ENCODE measurements at places on chromosomes 7 and 10.
A peak's percentile ranks its signal among the peaks of the same experiment; 100 is the strongest.

- ATAC-seq, result no peak
Measured at GRCh38 chr10:128280271-128280670, 154.0 kb upstream of the MKI67 start.

DNA sequence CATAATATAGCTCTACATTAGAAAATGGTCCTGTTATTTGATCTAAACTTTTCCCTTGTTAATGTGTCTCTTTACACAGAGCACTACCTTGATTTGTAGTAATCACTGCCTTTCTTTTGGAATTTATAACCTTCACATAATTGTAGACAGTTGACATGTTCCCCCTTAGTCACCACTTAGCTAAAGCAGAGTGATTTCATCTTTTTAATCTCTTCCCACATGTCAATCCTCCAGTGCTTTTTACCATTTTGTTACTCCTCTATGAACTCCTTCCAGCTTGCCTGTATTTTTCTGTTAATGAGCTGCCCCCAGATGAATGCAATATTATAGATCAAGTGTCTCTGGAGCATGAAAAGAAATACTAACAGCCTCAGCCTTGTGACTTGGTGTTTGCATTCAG, 2.6 kb upstream of the PPP1R3A start:
- ATAC-seq, result no peak

DNA sequence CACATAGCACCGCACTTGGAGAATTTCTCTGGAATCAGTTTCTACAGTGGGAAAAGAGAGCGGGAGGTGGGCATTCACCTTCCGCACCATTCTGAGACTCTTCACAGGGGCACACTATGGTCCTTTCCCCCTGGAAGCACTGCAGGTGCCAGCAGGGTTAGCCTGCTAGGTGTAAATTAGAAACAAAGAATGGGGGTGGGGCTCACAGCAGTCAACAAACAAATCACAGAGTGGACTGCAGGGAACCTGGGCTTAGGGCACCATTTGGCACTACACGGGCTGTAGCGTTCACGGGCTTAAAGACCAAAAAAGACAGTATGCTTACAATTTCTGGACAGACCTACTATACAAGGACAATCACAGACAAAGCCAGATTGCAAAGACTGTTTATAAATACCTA, 8.0 kb upstream of the PKD1L1 start:
- ATAC-seq, result no peak

DNA sequence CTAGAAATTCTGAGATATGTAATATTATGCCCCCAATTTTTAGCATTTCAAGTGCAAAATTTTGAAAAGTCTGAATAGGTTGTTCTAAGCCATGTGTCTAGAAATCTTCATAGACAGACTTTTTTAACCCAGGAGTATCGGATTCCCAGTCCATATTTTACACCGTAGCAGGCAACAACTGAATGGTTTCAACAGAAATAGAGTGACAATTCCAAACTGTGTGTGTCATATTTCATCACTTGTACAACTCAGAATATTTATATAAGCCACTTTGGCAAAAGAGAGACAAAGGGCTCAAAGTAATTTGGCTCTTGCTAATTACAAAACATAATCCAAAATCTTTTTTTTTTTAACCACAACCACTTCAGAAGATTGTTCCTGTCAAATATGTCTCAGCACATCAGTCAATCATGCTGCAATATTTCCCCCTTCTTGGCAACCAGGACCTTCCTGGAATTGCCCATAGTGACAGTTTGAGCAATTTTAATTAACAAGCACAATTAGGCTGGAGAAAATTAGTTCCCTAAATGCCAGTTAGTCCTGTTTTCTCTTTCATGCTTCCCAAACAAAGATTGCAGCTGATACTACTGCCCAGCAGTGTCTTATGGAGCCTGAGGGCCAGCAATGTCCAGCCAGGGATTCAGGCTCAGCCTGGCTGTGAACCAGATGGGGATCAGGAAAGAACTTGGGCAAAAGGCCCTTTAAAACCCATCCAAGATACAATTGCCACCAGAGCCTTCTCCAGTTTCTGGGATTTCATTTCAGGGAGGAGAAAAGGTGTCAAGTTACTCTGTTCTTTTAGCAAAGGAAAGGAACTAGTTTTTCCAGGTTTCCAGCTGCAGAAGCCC, 533.3 kb upstream of the GHITM start:
- ATAC-seq, result no peak

DNA sequence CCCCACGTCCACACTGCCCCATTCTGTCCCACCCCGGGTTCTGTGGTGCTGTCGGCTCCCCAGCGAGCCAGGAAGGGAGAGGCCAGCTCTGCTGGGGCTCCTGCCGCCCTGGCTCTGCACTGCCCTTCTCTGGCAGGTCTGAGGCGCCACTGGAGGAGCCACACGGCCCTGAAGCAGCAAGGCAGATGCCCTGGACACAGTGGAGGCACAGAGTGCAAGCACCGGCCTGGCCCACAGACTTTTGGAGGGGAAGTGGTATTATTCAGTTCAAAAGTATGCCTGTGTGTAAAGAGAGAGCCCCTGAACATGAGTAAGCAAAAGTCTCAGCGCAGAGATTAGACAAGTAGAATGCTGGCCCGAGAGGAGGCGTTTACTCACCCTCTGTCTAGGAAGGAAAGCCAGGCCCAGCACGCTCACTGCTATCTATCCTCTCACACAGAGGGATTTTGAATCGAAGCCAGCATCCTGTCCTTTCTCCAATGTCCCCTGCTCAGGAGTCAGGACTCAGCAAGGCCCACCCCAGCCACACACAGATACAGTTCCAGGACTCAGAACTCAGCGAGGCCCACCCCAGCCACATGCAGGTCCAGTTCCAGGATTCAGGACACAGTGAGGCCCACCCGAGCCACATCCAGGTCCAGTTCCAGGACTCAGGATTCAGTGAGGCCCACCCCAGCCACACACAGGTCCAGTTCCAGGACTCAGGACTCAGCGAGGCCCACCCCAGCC, 115.0 kb downstream of the EGFR start:
- ATAC-seq, result no peak

DNA sequence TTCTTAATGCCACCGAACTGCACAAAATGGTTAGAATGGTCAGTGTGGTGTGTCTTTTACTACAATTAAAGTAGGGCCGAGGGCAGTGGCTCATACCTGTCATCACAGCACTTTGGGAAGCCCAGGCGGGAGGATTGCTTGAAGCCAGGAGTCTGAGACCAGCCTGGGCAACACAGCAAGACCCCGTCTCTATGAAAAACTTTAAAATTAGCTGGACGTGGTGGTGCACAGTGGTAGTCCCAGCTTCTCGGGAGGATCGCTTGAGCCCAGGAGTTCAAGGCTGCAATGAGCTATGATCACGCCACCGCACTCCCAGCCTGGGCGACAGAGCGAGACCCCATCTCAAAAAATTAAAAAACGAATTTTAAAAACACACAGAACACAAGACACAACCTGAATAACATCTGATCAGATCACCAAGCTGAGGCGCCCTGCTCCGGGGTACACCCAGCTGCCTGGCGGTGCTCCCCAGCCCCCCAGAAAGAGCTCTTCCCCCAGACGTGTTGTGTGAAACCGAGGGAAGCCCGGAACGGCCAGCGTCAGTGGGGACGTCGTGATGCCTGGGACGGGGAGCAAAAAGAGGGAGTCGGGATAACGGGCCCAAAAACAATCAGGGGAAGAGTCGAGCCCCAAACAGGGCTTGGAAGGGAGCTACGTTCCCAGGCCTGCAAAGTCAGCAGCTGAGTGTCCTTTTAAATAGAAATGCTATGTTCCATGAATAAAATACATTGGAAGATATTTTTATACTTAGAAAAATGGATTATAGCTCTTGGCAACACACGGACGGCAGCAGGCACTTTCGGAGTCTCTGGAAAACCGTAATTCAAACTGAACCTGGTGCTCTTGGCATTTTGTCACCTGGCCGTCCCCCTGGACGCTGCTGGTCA, 80.7 kb upstream of the PDGFA start:
- no peak for ATAC-seq

GRCh38 chr7:157117796-157118195, 20.9 kb upstream of the UBE3C start:
- no peak for ATAC-seq

- no peak for ATAC-seq
Measured at GRCh38 chr10:34739915-34740314, 75.2 kb downstream of the PARD3 start.

DNA sequence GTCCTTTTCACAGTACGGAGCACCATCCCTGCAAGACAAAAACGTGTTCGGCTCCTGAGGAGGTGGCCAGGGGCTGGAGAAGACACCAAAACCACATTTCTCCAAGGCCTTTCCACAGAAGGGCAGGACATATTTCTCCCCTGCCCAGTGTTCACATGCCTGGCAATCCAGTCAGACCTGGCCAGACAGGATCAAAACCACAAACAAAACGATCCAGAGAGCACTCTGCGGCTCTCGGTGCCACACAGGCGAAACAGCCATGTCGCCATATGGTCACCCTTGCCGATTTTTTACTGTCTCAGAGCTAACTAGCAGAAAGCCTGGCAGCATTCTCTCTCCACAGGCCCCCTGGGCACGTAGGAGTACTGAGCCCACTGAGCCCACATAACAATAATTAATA, 113.0 kb downstream of the ABLIM1 start:
- ATAC-seq, result no peak

- ATAC-seq, result no peak
Measured at GRCh38 chr10:69443354-69443753, 7.9 kb upstream of the TSPAN15 start.

DNA sequence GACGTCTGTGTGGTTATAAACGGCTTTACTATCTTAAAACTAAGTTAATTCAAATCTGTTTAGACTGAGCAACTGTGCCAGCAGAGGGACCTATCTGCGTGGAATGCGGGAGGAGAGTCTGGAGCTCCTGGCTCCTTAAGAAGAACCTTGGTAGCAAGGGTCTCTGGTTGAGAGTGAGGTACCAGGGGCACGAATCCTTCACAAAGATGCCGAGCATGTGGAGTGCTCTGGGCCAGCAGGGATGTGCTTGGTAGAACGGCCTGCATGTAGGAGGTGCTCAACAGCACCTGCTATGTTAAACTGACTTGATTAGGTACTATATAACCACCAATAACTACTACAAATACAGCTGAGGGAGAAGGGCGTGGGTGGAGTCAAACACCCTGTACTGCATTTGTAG, 102.6 kb downstream of the VIPR2 start:
- no peak for ATAC-seq

DNA sequence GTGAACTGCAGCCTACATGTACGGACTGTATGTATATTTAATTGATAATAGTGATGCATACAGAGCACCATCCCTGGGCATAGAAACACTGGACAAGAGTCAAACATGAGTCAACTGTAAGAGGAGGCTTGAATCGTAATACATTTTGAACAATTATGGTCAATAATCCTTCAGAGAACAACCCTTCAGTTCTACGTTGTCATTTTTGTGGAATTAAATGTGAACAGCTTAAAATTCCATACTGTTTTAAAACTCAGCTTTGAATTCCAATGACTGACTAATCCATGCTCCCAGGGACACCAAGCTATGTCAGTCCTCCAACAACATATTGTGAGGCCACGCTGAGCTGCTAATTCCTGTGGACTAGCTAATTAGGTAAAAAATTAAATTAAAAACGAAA, 41.5 kb upstream of the KMT2E start:
- no peak for ATAC-seq

DNA sequence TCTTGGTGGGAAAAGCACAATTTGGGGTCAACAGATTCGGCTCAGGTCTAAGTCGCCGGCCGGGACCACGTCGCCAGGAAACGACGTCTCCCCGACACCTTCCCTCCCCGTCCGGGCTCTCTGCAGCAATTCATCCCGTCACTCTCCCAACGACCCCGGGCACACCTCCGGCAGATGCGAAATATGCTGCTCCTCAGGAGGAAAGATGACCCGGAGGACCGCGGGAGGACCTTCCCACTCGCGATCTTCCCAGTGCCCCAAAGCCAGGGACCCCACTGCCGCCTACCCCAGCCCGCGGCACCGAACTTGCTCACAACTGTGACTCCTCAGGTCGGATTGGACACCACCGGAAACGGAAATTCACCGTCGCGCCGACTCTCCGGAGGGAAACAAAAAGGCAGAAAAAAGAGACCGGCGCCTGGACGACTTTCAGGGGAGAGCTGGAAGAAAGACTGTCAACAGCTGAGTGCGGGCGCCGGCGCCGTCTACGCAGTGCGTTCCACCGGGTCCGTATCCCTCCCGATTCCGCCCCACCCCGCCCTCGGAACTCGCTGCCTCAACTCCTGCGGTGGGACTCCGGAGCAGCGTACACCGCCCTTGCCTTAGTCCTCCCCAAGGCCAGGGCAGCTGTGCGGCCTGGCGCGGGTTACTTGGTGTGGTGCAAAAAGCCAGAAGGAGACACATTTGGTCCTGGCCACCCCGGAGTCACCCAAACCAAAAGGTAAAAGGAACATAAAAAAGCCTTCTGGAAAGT, 13.8 kb upstream of the SEC24C start:
- peak; percentile 89 for ATAC-seq

- no peak for ATAC-seq
Measured at GRCh38 chr10:74765465-74765975, 60.9 kb upstream of the KAT6B start.

- no peak for ATAC-seq
Measured at GRCh38 chr10:45135443-45136198, 134.9 kb downstream of the ZNF22 start.

- no peak for ATAC-seq
Measured at GRCh38 chr7:121167971-121168370, 160.8 kb upstream of the WNT16 start.

DNA sequence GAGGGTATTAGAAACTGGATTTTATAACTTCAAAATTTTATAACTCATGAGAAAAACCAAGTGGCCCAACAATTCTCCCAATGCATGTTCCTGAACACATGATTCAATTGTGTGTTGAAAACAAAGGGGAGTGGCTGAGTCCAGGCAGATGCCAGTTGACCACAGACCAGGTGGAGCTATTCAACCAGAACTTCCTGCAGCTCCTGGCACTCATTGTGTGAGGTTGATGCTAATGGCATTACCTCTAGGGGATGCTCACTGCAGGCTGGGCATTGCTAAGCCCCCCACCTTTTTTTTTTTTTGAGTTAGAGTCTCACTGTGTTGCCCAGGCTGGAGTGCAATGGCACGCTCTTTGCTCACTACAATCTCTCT, 20.3 kb downstream of the MYOF start:
- no peak for ATAC-seq

DNA sequence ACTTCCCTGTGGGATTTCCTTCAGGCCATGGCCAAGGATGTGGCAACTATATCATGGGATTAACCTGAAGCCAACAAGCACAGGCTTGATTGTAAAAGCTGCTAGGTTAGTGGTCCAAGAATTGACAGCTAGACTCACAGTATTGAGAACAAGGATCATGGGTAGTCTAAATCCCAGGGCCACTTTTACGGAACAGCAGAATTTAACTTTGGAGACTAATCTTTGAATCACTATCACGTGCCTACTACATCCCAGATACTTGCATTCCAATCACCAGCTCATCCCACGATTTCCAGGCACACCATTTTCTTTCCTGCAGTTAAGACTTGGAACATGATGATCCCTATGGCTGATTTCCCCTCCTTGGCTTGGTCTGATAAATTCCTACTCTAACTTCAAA, 65.6 kb upstream of the ADO start:
- no peak for ATAC-seq

GRCh38 chr7:97133159-97133558, 15.7 kb downstream of the SDHAF3 start:
- ATAC-seq, result no peak

- ATAC-seq, result no peak
Measured at GRCh38 chr7:64945503-64946175, 42.6 kb downstream of the ZNF273 start.

GRCh38 chr7:44508328-44509030, 18.0 kb upstream of the NUDCD3 start:
- peak; percentile 51 for ATAC-seq

Measured in activated CD4-positive, CD25-positive, alpha-beta regulatory T cell treated with anti-CD3 and anti-CD28 coated beads, Interleukin-2, amount 50 U/mL, for 24 hours (primary cell).